ENCODE measurements at places on chromosomes 1 and 21. TPM values are rescaled to one million over a fixed set of nuclear protein-coding genes. Genes with fewer than 3 reads are reported as not detected.

Gene CR1L
- not detected for total RNA-seq

Gene CC2D1B
- 25.6 TPM for total RNA-seq

Gene SPRR2B
- total RNA-seq = not detected

Gene NECTIN4
- 1.6 TPM for total RNA-seq

Gene RUNX1
- 84.6 TPM for total RNA-seq

DNA sequence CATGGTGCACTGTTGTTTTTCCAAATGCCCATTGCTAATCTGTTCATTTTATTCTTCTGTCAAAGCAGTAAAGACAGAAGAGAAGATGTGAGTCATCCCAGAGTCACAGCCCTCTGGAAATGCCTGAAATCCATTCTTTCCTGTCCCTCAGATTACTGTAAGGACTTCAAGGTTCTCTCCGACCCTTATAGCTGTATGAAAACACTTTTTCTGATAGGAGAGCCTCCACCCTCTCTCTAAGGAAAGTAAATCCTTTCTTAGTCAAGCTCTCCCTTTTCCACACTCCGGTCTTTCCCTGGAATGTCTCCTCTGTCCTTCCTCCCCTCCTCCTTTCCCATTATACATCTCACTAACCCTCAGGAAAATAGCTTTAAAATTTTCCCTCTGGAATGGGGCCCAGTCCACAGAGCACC, 3.5 kb upstream of the PRDX6 start:
- peak; percentile 71 for DNase-seq

GRCh38 chr1:192598589-192598988, 23.0 kb downstream of the RGS1 start:
- DNase-seq = no peak

DNA sequence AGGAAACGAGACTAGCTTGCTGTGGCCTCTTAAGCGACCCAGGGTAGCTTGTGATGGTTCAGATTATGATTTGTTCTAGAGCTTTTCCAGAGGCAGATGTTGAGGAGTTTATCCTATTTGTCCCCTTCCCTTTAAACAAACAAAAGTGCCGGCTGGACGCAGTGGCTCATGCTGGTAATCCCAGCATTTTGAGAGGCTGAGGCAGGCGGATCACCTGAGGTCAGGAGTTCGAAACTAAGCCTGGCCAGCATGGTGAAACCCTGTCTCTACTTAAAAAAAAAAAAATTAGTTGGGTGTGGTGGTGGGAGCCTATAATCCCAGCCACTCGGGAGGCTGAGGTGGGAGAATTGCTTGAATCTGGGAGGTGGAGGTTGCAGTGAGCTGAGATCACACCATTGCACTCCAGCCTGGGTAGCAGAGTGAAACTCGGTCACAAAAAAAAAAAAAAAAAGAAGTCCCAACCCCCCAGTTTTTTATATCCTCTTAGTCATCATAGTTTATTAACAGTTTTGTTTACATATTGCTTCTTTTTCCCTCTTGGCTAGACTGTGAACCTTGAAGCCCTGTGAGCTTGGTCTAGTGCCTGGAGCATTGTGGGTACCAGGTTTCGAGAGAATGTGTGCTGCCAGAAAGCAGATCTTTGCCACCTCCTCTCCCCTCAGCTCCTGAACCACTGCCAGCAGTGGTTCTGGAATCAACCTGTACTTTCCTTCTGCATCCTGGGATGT, 29.8 kb downstream of the MAPKAPK2 start:
- peak; percentile 45 for DNase-seq

GRCh38 chr1:194033646-194034045, 847.2 kb upstream of the B3GALT2 start:
- no peak for DNase-seq

GRCh38 chr21:43027846-43028731, 47.5 kb downstream of the CBS start:
- DNase-seq = no peak

DNA sequence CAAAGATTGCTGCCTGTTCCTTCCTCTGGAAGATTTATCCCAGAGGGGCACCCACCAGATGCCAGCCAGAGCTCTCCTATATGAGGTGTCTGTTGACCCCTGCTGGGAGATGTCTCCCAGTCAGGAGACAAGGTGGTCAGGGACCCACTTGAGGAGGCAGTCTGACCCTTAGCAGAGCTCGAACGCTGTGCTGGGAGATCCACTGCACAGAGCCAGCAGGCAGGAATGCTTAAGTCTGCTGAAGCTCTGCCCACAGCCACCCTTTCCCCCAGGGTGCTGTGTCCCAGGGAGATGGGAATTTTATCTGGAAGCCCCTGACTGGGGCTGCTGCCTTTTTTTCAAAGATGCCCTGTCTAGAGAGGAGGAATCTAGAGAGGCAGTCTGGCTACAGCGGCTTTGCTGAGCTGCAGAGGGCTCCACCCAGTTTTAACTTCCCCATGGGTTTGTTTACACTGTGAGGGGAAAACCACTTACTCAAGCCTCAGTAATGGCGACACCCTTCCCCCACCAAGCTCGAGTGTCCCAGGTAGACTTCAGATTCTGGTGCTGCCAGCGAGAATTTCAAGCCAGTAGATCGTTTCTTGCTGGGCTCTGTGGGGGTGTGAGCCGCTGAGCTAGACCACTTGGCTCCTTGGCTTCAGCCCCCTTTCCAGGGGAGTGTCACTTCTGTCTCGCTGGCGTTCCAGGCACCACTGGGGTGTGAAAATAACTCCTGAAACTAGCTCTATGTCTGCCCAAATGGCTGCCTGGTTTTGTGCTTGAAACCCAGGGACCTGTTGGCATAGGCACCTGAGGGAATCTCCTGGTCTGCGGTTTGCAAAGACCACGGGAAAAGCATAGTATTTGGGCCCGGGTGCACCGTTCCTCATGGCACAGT, 51.1 kb upstream of the PDC start:
- DNase-seq = no peak

GRCh38 chr1:232307296-232308017, 322.5 kb downstream of the SIPA1L2 start:
- no peak for DNase-seq

DNA sequence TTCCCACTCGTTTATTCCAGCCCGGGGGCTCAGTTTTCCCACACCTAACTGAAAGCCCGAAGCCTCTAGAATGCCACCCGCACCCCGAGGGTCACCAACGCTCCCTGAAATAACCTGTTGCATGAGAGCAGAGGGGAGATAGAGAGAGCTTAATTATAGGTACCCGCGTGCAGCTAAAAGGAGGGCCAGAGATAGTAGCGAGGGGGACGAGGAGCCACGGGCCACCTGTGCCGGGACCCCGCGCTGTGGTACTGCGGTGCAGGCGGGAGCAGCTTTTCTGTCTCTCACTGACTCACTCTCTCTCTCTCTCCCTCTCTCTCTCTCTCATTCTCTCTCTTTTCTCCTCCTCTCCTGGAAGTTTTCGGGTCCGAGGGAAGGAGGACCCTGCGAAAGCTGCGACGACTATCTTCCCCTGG, 716 bp downstream of the OLIG2 start:
- DNase-seq = no peak

DNA sequence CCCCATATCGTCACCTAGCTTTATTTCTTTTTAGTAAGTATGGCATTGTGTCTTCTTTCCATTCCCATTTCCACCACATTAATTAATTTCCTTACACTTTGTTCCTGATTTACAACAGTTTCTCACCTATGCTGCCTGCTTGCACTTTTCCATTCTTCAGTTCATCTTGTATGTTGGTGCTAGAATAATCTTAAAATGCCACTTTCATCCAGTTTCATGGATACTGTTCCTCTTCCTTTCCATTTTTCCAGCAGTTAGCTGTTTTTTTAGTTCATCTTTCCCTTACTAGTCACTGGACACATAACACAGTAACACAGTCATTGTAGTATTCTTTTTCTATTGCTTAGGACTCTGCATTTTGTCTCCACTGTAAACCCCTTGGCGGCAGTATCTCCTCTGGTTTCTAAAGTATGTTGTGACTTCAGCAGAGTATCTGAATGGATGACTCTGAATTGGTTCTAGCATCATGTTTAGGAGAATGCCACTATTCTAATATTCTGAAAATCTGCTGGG, 2.1 kb downstream of the CDC7 start:
- peak; percentile 24 for DNase-seq

DNA sequence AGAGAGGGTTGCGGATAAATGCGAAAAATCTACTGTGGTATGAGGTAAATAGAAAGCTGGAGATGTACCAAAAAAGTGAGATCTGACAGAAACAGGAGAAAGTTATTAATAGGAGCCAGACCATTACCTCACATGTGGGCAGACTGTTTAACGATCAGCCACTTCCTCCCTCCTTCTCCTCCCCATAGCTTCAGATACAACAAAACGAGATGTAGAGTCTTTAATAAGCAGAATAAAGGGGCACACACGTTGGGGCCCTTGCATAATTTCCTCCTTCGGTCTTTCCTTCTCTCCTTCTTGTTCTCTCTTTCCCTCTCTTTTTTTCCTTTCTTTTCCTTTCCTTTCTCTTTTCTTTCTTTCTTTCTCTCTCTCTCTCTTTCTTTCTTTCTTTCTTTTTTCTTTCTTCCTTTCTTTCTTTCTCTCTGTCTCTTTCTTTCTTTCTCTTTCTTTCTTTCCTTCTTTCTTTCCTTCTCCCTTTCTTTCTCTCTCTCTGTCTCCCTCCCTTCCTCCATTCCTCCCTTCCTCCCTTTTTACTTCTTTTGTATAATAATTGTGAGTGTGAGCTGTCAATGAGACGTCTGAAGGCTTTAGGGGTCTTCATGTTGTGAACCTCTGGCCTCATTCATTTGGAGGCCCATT, 242.1 kb downstream of the GRIK1 start:
- peak; percentile 30 for DNase-seq

DNA sequence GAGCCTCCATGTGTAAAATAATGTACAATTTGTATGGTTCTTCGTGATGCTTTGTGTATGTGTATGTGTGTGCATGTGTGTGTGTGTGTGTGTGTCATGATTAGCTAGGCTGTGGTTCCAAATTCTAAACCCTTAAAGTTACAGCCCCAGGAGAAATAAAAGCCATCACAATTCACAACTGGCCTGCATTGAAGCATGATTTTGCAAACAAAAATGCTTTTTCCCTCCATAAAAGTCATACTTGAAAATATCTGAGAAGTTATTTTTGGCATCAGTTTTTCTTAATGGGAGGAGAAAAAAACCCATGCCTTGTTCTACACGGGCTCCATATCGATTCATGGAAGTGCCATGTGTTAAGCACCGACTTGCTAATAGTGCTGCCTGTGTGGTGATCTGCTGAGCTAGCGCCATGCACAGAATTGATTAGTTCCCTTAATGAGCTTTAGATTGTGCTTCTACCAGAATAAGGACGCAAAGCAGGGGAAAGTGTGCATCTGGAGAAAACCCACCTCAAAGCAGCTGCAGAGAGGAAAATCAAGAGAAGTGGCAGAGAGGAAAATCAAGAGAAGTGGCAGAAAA, 207.3 kb downstream of the DSCAM start:
- DNase-seq = no peak

GRCh38 chr1:29576510-29576909, 340.2 kb downstream of the PTPRU start:
- no peak for DNase-seq

GRCh38 chr21:24045775-24046215, 1561.5 kb downstream of the MRPL39 start:
- DNase-seq = peak; percentile 93

DNA sequence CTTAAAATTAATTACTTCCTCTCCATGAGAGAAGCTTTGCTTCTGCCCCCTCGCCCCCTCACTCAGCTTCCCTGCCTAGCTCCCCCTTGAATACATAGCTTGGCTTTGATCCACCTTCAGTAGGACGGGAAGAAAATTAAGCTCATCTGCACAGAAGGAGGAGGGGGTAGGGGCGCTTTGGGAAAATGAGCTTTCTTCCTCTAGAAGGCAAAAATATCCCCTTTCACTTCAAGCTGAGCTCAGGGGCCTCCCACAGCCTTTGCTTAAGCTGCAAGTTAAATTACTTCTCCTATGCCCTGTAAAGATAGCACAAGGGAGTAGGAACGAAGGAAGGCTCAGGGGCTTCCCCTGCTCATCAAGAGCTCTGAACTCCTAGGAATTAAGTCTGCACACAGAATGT, 65.2 kb upstream of the GOLT1A start:
- DNase-seq = no peak

Measured in astrocyte (in vitro differentiated cells and primary cell).